ENCODE measurements at places on chromosomes 3 and 15. TPM values are rescaled to one million over a fixed set of nuclear protein-coding genes. Genes with fewer than 3 reads are reported as not detected.

DNA sequence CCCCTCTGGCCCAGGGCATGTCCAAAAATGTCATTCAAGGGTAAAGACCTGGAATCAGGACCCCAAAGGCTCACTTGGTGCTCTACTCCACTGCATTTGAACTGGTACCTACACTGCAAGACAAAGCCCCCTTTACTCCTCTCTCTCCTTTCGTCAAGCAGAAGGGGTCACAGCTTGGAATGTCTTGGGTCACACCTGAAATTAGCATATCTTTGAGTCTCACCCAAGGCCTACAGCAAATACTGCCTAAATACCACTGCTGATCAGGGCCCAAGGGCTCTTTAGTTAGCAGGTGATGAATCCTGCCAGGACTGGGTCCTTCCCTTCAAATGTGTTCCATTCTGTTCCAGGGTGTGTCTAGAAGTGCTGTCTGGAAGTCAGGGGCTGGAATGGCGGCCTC lies 320.6 kb downstream of the SV2B start:
- DNase-seq = no peak

DNA sequence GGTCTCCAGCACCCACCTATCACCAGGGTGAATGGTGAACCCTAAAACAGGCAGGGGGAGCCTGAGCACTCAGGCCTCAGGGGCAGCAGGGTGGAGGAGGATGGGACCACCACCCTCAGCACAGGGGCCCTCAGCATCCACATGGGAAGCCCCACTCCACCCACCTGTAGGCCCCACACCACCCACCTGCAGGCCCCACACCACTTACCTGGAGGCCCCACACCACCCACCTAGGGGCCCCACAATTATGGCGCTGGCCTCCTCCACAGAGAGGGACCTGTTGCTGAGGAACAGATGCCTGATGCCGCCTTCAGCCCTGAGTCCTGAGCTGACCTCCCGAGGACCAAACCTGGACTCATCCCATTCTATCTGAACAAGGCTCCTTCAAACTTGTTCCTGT lies 46.7 kb downstream of the HMCES start:
- no peak for DNase-seq

The TTLL13 gene
- 0.95 TPM for total RNA-seq

The MUC20 gene
- total RNA-seq = 0.63 TPM

All from activated T-cell treated with anti-CD3 and anti-CD28 coated beads, Interleukin-2, amount 50 U/mL, for 4 hours (primary cell).